ENCODE measurements at places on chromosomes 6 and 20.

DNA sequence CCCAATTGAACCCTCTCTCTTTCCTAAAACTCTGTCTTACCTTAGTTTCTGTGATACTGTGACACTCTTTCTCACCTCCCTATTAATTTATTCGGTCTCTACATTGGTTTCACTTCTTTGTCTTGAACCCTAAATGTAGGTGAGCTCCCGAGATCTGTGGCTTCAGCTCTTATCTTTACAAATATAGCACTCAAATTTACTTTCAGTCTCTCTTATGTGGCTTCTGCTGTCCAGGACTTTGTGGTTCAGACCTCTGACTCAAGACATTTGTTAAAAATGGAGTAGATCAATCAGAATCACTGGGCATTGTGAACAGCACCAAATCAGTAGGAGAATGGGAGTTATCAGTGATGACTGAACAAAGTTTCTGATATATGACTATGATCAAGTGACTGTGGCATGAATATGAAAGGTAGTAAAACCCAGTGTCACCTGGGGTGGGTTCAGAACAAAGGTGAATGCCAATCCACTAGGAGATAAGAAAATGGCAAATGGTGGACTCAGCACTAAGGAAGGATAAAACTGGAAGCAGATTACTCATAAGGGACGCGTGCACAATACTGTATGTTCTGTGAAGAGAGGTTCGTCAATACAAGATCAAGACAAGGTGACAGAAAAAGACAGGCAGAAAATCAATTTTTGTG is 27.2 kb downstream of the IL17F start:
- no peak for DNase-seq

DNA sequence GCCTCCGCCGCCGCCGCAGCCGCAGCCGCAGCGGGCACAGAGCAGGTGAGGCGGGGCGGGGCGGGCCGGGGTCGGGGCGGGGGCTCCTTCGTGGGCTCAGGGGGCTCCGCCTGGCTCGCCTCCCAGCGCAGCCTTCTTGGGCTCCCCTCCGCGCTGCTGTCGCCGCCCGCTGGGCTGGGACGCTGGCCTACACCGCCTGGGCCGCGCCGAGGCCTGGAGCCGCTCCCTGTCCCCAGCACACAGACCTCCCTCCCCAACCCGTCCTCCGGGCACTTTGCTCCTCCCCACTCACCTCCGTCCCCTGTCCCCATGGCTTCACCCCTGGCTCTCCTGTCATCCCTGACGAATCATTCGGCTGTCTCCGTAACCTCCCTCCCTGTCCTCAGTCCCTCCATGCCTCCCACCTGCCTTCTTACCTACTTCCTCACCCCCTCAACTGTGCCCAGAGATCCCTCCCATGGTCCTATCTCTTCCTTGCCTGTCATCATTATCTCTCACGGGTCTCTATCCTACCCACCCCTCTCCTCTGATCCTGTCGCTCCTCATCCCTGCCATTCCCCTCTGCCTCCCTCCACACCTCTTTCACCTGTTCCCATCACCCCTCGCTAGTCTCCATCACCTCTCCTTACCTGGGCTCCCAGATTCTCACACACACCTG is 512 bp downstream of the TTBK1 start:
- DNase-seq = no peak

DNA sequence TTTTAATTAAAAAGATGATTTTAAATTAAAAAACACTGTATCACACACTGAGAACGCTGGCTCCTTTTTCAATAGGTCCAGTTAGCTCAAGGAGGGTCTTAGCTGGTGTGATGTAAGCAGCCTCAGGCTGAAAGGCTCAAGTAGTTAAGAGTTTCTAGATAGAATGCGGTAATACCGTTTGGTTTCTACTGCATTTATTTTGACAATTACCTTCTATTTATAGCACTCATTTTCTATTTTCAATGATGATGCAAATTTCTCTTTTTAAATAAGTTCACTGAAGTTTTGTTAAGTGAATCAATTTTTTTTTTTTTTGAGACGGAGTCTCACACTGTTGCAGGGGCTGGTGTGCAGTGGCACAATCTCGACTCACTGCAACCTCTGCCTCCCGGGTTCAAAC is 87.1 kb downstream of the PREX1 start:
- DNase-seq = no peak

- no peak for DNase-seq
Observed at GRCh38 chr20:64256282-64256935, 861 bp downstream of the PCMTD2 start.

DNA sequence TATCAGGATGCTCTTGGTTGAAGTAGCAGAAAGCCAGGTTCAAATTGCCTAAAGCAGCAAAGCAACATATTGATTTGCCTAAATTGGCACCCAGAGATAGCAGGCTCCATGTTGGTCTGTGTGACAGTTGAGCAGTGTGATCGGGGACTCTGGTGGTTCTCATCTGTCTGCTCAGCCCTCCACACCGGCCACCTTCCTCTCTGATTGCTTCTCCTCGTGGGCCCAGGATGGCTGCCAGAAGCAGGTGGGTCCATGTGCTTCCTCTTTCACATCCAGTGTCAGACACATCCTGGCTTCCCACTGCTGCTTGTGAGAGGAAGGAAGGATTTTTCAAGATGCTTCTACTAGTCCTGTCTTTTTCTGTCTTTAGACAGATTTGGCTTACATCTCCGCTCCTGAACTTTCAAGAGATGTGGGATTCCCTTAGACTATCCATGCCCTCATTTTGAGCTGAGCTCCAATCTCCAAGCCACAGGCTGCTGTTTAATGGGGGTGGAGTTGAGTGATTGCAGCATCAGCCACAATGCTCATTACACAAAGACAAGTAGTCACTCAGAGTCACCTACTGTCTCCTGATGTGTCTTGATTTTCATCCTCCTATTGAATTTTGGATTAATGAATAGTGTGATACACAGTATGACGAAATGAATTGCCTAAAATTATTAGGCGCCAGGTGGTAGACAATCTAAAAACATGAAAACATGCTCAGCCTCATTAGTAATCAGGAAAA is 122.2 kb downstream of the ZDHHC14 start:
- DNase-seq = no peak

DNA sequence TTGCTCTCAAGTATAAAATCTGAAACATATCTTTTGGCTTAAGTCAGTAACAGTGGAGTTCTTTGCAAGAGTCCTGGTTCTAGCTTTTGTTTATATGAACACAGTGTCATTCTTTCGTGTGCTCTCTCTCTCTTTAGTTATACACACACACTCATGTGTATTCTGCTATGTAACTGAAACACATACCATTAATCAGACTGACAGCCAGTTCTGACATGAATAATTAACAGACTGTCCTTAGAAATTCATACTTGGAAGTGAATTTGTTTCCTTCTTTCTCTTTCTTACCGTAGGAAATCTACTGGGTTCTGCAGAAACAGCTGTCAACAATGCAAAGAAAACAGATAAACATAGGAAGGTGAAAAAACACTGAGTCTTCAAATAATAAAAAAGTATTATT is 2.5 kb downstream of the MCM9 start:
- DNase-seq = no peak

- DNase-seq = no peak
Observed at GRCh38 chr6:110981202-110981600, 637 bp upstream of the RPF2 start.

DNA sequence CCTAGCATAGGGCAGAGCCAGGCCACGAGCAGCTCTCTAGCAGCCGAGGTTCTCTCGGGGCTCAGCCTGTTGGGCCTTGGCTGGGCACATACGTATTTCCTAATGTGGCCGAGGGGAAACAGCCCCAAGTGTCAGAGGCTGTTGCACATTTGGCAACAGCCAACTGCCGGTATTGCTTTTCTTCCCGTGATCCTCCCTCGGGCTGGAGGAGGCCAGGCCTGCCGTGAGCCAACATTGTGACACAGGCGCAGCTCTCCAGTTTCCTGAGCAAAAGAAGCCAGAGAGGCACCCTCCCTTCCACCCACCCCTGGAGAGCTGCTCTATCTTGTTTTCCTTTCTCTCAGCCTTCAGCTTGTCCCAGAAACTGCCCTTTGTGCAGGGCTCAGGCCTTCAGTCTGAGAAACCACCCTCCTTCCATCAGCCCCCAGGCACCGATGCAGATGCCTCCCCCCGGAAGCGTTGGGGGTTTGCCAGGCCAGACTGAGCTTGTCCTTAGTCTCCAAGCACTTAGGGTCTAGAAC is 5.1 kb upstream of the BPI start:
- no peak for DNase-seq

DNA sequence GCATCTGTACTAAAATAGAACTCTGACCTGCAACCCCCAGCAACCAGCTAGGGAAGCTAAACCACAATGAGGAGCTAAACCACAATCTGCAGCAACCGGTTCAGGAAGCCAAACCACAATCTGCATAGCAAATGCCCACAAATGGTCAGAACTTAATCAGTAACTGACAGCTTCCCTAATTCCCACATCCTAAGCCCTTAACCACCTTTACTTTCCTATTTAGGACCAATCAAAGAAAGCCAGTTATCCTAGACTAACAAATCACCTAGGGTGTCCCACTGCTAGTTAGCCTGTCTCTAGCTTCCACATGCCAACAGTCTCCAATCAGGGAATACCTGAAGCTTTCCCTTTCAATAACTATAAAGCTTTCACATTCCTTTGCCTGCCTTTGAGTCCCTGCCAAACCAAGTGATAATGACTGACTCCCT is 424.6 kb upstream of the PTCHD4 start:
- no peak for DNase-seq

GRCh38 chr20:4509825-4510522 is 211.7 kb upstream of the PRND start:
- DNase-seq = no peak

GRCh38 chr6:132820629-132821381 is 6.4 kb downstream of the RPS12 start:
- DNase-seq = no peak

GRCh38 chr6:84033523-84034451 is at the start of gene MRAP2:
MRAP2 (plus strand) TSS chr6:84033772; CDS start chr6:84055319, 21,547 bp downstream.
- DNase-seq = peak; percentile 4

DNA sequence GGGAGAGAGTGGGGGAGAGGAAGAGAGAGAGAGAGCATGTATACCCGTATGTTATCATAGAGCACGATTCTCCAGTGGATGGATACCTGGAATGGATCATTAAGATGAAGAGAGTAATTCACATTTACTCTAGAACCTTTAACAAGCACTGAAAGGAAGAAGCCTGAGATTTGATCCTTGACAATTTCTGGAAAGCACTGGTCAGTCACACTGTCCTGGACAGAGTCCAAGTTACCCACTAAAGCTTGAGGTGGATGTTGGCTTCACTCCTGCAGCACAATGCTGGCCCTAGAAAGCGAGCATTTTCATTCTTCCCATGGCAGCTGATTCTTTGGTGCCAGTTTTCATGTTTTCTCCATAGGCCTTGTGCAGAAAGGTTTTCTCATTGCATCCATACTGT is 25.6 kb downstream of the NFYA start:
- DNase-seq = no peak

DNA sequence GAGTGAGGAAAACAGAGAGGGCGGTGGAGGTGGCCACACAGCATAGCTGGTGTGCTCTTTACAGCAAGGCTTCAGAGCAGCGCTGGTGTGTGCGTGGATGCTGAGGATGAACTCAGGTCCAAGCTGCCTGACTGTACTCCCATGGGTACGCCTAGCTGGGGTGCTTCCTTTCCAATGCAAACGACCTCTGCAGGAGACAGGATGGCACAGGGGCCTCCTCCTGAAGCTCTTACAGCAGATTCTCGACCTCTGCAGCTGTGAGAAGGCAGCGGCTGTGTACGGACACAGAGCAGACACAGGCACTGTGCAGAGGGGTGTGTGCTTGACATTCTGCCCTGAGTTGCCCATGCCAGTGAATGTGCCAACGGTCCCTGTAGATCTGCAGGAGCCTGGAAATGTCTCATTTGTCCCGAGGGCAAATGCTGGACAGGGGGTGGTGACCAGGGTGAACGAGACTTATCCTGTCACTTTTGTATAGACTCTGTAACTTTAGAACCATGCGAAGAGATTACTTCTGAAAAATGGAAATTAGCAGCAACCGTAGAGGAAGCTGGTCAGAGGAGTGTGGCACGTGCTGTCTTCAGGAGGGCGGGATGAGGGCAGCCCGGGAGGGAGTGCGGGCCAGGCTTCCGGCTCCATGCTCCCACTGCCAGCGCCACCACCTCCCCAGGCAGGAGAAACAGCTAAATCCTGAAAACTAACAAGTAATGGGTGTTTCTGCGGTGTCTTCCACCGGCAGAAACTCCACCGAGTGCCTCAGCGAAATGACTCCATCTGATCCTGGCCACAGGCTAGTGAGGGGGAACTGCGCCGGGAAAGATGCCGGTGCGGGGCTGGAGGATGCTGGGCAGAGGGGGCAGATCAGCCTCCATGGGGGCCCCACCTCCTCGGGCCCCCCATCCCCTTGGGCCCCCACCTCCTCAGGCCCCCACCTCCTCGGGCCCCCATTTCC is 120.9 kb upstream of the RPS6KA2 start:
- no peak for DNase-seq

- DNase-seq = no peak
Observed at GRCh38 chr20:41394931-41395666, 28.5 kb upstream of the EMILIN3 start.

DNA sequence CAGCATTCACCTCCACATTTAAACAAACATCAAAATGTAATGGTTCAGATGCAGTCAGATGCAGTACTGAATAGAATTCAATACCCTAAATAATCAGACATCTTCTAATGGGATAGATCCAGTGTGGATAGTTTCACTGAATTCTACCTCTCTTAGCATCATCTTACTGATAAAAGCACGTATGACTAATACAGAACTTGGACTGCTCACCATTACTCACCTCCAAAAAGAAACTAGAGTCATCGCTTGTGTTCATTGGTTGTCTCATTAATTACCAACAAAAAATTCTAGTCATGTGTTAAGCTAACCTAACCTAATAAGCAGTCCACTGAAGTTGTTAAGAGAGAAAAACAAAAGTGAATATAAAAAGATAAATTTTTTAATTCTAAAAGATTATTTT is 165.9 kb upstream of the IRAK1BP1 start:
- DNase-seq = no peak

- no peak for DNase-seq
Observed at GRCh38 chr6:133767357-133767970, 121.4 kb upstream of the TCF21 start.

DNA sequence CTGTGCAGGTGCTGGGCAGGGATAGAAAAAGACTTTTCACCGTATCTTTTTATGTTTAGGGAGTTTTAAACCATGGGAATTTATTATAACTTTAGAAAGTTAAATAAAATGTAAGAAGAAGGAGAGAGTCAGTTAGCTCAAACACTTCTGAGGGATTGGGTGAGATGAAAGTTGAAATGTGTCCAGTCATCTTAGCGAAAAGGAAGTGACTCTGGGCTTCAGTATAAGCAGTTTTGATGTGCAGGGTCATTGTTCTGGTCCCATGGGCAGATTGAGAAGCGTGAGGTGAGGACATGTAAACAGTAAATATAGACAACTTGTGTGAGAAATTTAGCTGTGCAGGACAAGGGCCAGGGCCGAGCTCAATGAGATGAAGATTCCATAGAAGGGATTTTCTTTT is 66.9 kb downstream of the TOX2 start:
- DNase-seq = no peak
